ENCODE measurements at places on chromosomes 5 and 9.

DNA sequence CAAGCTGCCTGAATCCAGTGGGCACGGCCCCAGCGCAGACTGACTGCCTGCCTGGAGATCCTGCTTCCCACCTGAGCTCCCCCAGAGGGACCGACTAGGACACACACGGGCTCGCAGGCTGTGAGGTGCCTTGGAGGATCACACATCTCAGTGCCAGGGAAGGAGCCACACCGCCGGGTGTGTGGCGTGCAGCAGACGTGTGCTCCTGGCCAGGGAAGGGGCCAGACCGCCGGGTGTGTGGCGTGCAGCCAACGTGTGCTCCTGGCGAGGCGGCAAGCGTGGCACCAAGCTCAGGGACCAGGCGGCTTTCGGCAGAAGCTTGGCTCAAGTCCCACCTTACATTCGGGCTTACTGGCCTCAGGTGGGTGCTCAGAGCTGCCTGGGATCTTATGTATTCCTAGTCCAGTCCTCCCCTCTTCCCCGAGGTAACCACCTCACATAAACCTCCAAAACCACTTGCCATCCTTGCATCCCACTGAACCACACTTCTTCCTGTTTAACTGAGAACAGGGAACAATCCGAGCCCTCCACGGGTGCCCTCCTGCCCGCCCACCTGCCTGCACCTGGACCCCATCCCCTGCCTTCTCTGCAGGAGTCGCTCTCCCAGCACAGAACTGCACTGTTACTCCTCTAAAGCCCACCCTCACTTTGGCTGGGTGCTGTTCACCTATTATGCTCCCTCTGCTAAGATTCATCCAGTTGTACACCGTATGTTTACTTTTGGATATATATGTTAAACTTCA is 22.4 kb upstream of the MRNIP start:
- no peak for DNase-seq

DNA sequence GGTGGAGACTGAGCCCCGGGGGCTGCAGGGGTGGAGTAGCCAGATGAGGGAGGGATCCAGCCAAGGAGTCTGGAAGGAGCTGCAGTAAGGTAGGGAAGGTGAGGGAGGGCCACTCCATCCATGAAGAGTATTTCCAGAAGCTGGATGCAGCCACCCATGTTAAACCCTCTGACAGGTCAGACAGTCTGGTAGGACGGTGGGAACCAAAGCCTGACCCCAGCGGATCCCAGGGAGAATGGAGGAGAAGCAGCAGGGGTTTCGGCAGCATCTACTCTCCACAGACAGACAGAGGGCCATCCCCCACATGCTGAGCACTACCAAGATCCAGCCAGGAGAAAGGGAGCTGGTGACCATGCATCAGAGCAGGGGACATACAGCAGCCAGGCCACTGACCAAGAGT is 22.5 kb upstream of the S1PR3 start:
- no peak for DNase-seq

DNA sequence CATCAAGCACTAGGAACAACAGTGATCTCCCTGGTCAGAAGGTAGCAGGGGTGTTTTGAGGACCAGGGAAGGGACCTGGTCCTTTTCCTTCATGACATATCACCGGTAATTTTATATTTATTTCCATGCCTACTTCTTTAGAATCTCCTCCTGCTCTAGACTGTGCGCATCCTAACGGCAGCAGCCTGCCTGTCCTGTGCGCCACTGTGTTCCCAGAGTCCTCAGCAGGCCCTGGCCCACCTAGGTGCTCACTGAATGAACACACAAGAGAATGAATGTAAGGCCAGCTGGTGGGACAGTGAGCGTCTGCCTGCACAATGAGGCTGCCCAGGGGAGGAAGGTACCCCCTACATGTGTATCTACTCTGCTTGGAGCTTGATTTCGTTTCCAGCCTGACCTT is 51.5 kb downstream of the C5orf15 start:
- DNase-seq, result no peak

DNA sequence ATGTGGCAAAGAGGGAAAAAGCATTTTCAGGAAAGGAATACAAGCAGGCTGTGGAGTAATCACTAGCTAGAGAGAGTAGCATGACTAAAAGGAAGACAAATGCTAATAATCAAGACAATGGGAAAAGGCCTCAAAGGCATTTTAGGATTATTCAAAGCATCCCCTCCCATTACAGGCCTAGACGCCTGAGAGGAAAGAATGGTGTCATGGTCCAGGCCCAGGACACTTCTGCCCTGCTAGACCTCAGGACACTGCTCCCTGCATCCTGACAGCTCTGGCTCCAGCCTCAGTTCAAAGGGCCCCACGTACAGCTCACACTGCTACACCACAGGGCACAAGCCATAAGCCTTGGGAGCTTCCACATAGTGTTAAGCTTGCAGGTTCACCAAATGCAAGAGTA is 40.8 kb upstream of the SHISAL2B start:
- DNase-seq, result no peak

GRCh38 chr9:2132484-2133082 is 117.4 kb downstream of the SMARCA2 start:
- peak; percentile 17 for DNase-seq

- no peak for DNase-seq
Measured at GRCh38 chr9:36922548-36922947, 111.5 kb downstream of the PAX5 start.

- no peak for DNase-seq
Measured at GRCh38 chr9:74817281-74817810, 70.4 kb downstream of the TRPM6 start.

DNA sequence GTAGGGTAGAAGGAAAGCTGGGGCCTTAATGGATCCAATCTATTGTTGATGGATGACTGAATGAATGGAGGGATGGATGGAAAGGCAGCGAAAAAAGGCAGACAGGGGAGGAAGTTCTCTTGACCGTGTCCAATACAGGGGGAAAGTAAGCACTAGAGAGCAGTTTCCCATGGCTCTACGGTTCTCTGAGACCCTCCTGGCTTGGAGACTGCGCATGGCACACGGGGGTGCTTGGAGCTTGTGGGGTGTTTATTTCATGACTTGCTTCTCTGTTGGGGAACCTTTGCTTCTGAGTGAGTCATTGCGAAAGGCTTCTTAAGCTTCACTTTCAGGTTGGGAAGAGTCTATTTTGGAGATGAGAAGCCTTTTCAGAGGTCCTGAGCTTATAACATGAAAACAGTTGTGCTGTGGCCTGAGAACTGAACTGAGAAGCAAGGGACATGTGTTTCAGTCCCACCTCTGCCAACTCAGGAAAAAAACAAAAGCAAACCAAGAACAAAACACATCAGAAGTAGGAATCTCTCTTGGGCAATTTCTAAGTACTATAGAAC is 12.8 kb upstream of the TEX48 start:
- no peak for DNase-seq

- DNase-seq, result no peak
Measured at GRCh38 chr9:110753731-110754231, 85.2 kb downstream of the MUSK start.

GRCh38 chr5:181167814-181168488 is 20.6 kb downstream of the OR2V2 start:
- DNase-seq, result no peak

DNA sequence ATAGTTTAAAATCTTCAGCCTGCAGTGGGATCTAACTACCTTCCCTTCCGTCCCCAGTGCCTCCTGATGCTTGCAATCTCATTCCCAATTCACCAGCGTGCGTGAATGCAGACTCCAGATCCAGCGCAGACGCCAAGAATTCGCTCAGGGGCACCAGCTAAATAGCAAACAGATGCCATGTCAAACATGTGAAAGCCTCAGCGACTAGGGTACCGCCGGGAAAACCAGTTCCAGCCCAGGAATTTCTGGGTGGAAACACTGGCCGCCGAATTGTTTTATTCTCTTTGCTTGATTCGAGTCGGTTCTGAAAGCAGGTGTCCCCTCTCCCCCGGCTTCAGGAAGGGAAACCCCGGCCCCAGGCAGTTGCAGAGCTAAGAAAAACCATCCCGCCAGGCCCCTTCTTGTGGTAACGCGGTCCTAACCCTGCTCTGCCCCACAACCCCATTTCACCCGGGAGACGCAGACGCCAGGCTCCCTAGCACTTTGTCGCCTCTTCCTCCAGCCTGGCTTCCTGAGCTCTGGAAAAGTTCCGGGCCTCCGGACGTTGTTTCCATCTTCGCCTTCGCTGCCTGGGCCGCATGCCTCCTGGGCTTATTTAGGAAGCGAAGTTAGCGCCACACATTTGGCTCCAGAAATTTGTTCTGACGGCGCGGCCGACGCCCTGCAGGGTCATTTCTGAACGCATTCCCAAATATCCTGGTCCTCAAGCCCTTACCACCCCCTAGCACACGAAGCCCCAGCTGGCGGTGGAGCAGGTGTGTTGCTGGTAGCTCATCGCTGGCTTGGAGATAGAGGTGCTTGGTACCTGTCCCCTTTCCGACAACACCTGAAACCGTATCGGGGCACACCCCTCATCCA is 665 bp upstream of the LVRN start:
- peak; percentile 43 for DNase-seq

- DNase-seq, result no peak
Measured at GRCh38 chr9:130713286-130713960, 19.8 kb downstream of the EXOSC2 start.

GRCh38 chr5:96083361-96083881 is 121.8 kb upstream of the ELL2 start:
- DNase-seq, result no peak

- no peak for DNase-seq
Measured at GRCh38 chr5:67731886-67732285, 483.7 kb upstream of the PIK3R1 start.

- DNase-seq, result peak; percentile 32
Measured at GRCh38 chr5:81819556-81820317, 68.8 kb upstream of the SSBP2 start.

- no peak for DNase-seq
Measured at GRCh38 chr9:72465593-72465984, 55.8 kb upstream of the TMC1 start.

GRCh38 chr5:110351430-110351829 is 375.0 kb downstream of the TMEM232 start:
- DNase-seq, result no peak

DNA sequence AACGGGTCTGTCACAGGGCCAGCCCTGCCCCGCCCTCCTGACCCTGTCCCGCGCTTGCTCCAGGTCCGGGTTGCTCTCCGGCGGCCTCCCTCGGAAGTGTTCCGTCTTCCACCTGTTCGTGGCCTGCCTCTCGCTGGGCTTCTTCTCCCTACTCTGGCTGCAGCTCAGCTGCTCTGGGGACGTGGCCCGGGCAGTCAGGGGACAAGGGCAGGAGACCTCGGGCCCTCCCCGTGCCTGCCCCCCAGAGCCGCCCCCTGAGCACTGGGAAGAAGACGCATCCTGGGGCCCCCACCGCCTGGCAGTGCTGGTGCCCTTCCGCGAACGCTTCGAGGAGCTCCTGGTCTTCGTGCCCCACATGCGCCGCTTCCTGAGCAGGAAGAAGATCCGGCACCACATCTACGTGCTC is 4.2 kb downstream of the B4GALT7 start:
- DNase-seq, result no peak

DNA sequence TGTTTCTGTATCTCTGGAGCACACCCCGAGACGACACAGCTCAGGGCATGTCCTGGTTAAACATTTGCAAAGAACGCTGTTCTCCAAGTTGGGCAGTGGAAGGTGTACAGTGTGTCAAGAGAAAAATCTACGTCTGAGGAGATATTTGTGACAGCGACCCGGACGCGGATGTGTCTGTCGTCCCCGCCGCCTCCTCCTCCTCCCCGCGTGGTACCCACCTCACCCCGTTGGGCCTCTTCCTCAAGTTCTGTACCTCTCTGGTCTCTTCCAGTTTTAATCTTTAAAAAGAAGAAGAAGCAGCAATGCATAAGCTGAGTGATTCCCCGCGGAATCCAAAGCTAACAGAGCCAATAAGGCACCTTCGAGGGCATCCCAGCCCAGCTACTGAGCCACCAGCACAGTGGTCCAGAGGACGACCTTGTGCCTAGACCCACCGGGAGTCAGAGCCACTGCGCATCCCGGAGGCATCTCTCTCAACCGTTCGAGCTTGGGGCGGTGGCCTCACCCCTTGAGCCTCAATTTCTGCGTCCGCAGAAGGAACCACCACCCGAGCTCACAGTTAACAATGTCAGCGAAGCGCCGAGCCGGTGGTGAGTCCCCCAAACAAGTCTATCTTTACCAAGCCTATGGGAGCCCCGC is 467 bp downstream of the C9orf78 start:
- peak; percentile 34 for DNase-seq

DNA sequence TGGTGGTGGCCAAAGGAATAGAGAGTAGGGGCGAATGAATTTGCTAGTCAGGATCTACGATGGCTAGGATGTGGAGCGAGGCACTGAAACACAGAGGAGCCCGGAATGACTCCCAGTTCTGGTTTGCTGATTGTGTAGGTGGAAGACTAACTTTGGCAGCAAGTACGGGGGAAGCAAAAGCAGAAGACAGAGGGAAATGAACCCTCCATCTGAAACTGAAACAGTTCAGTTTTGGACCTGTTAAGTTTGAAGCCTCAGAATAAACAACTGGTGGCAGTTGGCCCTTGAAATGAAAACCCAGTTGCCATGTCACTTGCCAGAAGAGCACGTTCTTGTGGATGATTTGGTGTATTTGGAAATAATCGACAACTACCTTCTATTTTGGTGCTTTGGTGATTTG is 15.4 kb upstream of the SMIM15 start:
- no peak for DNase-seq

GRCh38 chr5:147057051-147057450 is 177.8 kb upstream of the STK32A start:
- DNase-seq, result no peak

GRCh38 chr5:171750311-171750788 is 35.3 kb upstream of the SMIM23 start:
- no peak for DNase-seq

DNA sequence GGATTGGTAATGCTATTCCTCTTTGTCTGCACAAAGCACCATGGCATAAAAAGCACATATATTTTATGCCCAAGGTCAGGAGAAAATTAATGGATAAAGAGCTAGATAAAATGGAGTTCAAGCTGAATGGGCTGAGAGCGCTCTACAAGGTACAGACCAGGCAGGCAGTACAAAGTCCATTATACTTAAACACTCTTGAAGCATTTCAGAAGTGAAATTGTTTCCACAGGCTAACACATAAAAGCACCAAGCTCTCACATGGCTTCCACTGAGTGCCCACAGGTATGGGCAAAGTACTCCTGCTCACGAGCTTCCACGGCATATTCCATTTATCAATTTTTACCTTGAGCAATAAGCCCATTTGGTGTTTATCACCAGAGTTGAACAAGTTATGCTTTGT is 771.2 kb upstream of the DMAC1 start:
- no peak for DNase-seq

DNA sequence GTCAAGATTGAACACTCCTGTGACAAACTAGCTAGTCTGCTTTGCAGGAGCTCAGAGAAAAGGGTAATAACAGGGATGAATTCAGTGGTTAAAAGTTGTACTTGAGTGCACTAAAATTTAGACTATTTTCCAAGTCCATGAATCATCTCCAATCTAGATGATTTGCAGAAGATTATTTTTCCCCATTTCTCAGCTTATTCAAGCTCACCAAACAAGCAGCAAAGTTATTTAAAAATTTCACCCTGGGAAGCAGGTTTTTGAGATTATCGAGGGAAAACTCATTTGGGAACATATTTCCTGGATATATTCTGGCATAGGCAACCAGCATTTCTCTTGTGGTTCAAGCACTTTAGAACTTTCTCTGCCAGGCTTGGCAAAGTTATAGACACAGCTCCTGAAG is 311.4 kb downstream of the TLE1 start:
- DNase-seq, result no peak

All from hepatic stellate cell (primary cell).